IMR-90 (cell line): ENCODE measurements at places on chromosomes 4 and X. TPM values are rescaled to one million over a fixed set of nuclear protein-coding genes. Genes with fewer than 3 reads are reported as not detected.

DNA sequence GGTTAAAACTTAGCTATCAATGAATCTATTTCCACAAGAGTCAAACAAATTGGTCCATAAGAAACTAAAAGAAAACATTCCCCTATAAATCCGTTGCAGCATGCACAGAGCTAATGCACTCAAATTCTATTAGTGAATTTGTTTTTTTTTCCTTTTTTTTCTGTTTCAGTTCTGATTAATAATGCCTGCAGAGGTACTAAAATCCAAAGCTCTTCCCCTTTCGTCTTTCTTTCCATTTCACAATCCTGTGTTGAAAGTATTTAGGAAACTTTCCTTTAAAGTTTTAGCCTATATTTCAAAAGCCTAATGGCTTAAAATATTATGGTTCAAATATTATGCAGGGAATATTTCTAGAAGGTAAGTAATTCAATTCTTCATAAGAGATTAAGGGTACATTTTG is 45.9 kb upstream of the VEGFD start:
- no peaks in the 10 kb centered on the region for H3K36me3 ChIP-seq
- no peak for DNase-seq
- H3K27ac ChIP-seq = no peak overlapping the region
- no peaks in the 10 kb centered on the region; the same call in 1 of the 2 replicates for H3K27me3 ChIP-seq

DNA sequence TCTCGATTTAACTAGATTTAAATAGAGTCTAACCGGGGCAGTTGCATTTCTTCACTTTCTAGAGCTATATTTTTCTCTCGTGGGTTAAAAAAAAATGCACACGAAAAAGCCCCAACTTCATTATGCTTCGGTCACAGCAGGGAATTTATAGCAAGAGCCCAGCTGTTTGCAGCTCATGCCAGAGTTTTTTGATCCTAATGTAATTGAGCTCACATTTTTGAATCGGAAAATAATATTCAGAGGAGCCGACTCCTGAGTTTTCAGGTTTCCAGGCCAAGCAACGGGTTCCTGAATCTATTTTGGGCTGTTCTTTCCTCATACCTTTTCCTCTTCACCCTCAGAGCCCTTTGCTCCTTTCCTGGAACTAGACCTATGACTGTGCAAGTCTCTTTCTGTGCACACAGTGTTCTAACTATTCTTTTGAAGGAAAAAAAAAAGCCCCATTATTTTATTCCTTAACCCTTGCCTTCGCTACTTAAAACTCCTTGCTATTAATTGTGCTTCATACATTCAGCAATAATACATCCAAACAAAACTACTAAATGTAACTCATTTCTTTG is 27.5 kb upstream of the ESX1 start:
- no peak for DNase-seq
- no peaks in the 10 kb centered on the region for H3K36me3 ChIP-seq
- peaks cover 25% of the 10 kb centered on the region for H3K27me3 ChIP-seq

GRCh38 chr4:123587983-123588494 is 191.4 kb downstream of the SPRY1 start:
- H3K27ac ChIP-seq = peak overlapping the region; percentile 99; the same call in 1 of the 2 replicates
- peaks cover 9% of the 10 kb centered on the region for H3K4me1 ChIP-seq
- no peaks in the 10 kb centered on the region for H3K36me3 ChIP-seq
- no peaks in the 10 kb centered on the region for H3K27me3 ChIP-seq

- H3K27ac ChIP-seq = no peak overlapping the region
- H3K4me1 ChIP-seq = no peaks in the 10 kb centered on the region
- H3K36me3 ChIP-seq = no peaks in the 10 kb centered on the region
- H3K4me3 ChIP-seq = no peak overlapping the region
These were observed 660.2 kb downstream of the ADGRL3 start for GRCh38 chr4:61860376-61860775.

DNA sequence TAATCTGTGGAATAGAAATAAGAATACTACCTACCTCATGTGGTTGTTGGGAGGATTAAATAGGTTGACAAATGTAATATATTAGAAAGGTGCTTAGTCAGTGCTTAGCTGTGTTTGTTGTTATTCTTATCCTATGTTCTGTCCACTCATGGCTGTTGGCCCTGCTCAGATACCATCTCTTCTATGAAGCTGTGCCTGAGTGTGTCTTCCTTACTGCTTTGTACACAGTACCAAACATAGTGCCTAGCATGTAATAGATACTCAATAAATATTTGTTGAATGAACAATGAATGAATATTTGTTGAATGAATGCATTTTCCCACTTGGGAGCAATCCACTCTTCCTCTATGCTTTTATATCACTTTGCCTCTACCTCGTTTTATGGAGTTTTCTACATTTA is 57.2 kb downstream of the NHS start:
- peaks cover 3% of the 10 kb centered on the region; the same call in 1 of the 2 replicates for H3K4me1 ChIP-seq
- peaks cover 2% of the 10 kb centered on the region; the same call in 1 of the 2 replicates for H3K27me3 ChIP-seq
- no peak overlapping the region for H3K4me3 ChIP-seq
- H3K36me3 ChIP-seq = no peaks in the 10 kb centered on the region

GRCh38 chr4:128163177-128164117 is 102.3 kb downstream of the LARP1B start:
- peaks cover 13% of the 10 kb centered on the region for H3K4me1 ChIP-seq
- no peaks in the 10 kb centered on the region for H3K27me3 ChIP-seq
- H3K36me3 ChIP-seq = no peaks in the 10 kb centered on the region

- no peak overlapping the region for H3K4me3 ChIP-seq
- no peaks in the 10 kb centered on the region for H3K4me1 ChIP-seq
- H3K36me3 ChIP-seq = no peaks in the 10 kb centered on the region
- 0 out of 2 replicates have a peak, but pooled peaks cover 2% of the 10 kb centered on the region for H3K27me3 ChIP-seq
- DNase-seq = peak; percentile 10
- H3K27ac ChIP-seq = no peak overlapping the region
These were observed 162.2 kb downstream of the DCHS2 start for GRCh38 chr4:154329268-154329868.

GRCh38 chrX:50719614-50720013 is 94.4 kb downstream of the SHROOM4 start:
- H3K36me3 ChIP-seq = no peaks in the 10 kb centered on the region
- peaks cover 12% of the 10 kb centered on the region for H3K4me1 ChIP-seq
- DNase-seq = no peak
- H3K27ac ChIP-seq = no peak overlapping the region
- no peak overlapping the region for H3K4me3 ChIP-seq

GRCh38 chr4:188012426-188012945 is 16.9 kb downstream of the ZFP42 start:
- H3K27me3 ChIP-seq = no peaks in the 10 kb centered on the region
- no peaks in the 10 kb centered on the region; the same call in 1 of the 2 replicates for H3K4me1 ChIP-seq
- no peak overlapping the region for H3K27ac ChIP-seq
- H3K36me3 ChIP-seq = no peaks in the 10 kb centered on the region
- no peak overlapping the region for H3K4me3 ChIP-seq
- no peak for DNase-seq

DNA sequence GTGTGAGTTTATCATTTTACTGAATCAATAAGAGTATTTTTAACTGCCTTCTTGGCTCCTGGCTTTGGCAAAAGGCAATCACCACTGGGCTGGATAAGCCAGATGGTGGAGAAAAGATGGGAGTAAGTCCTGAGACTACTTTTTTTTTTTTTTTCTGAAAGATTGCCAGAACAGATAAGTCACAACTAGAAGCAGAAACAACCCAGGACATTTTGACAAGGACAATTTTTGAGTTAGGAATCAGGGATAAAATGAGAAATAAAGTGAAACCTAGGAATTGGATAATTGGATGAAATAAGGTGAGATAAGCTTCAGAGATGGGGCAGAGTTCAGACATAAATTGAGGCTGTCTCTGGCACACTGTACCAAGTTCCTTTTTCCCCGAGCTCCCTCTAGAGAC is 471.0 kb downstream of the KLHL13 start:
- no peak overlapping the region for H3K27ac ChIP-seq
- no peak for DNase-seq
- no peak overlapping the region for H3K4me3 ChIP-seq
- H3K27me3 ChIP-seq = no peaks in the 10 kb centered on the region

GRCh38 chr4:9901257-9901656 is 119.8 kb downstream of the DRD5 start:
- no peaks in the 10 kb centered on the region; the same call in 1 of the 2 replicates for H3K4me1 ChIP-seq
- DNase-seq = no peak
- H3K27me3 ChIP-seq = no peaks in the 10 kb centered on the region; the same call in 1 of the 2 replicates
- H3K36me3 ChIP-seq = no peaks in the 10 kb centered on the region
- no peak overlapping the region for H3K27ac ChIP-seq

DNA sequence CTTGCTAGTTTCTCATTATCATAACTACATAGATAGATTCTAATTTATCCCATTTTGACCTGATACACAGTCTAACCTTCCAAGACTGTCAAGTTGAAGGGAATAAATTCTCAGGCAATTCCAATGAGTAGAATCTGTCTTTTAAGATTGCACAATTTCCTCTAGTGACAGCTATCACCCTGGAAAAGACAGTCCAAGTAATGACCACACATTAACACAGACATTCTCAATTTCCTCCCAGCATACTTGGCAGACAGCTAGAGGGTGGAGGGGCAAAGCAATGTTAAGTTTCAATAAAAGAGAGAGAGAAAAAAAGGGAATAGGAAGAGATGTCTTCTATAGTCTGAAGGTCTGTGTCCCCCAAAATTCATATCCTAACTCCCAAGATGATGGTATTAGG is 234.7 kb downstream of the LDB2 start:
- no peak for DNase-seq
- no peak overlapping the region for H3K4me3 ChIP-seq
- H3K4me1 ChIP-seq = peaks cover 16% of the 10 kb centered on the region

- no peak for DNase-seq
- peaks cover 31% of the 10 kb centered on the region for H3K27me3 ChIP-seq
These were observed 10.4 kb downstream of the L1CAM start for GRCh38 chrX:153875391-153876111.

DNA sequence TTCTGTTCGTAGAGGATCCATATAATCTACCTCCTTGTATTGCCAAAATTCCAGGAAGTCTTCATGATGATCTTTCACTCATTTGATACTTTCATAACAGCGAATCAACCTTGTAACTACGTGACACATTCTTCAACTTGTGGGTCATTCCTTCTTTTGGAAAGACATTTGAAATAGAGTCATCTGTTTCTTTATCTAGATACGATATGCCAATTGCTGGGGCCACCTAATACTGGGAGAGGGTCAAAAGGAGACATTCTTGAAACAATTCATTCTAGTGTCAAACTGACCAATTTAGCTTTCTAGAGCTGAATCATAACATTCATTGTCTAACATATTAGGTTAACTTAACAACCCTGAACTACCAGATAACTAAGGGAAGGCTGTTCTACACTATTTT is 62.9 kb upstream of the SMAD1 start:
- H3K4me1 ChIP-seq = no peaks in the 10 kb centered on the region
- no peak overlapping the region for H3K4me3 ChIP-seq
- no peaks in the 10 kb centered on the region for H3K27me3 ChIP-seq
- no peaks in the 10 kb centered on the region for H3K36me3 ChIP-seq

- peaks cover 13% of the 10 kb centered on the region for H3K4me1 ChIP-seq
- H3K27ac ChIP-seq = no peak overlapping the region
- H3K27me3 ChIP-seq = no peaks in the 10 kb centered on the region
- H3K4me3 ChIP-seq = no peak overlapping the region
These were observed 128.1 kb downstream of the CAMK2D start for GRCh38 chr4:113633467-113633866.

HTN1 gene
- not detected in 2 replicates for total RNA-seq

WNK3 gene
- total RNA-seq = 1.4 TPM in 2 replicates

LRRC66 gene
- total RNA-seq = under 0.01 and 0.18 TPM in 2 replicates

NXF2 gene
- total RNA-seq = not detected in 2 replicates

DRD5 gene
- not detected in 2 replicates for total RNA-seq

PPP2R2C gene
- total RNA-seq = not detected in 2 replicates

ETDB gene
- total RNA-seq = not detected in 2 replicates

BRS3 gene
- not detected in 2 replicates for total RNA-seq

CACNA1F gene
- not detected in 2 replicates for total RNA-seq

PDZD11 gene
- 66.4 and 84.1 TPM in 2 replicates for total RNA-seq

H2BW2 gene
- total RNA-seq = not detected in 2 replicates

MAMLD1 gene
- 1.4 TPM in 2 replicates for total RNA-seq

DCHS2 gene
- total RNA-seq = not detected in 2 replicates

FAM9C gene
- not detected in 2 replicates for total RNA-seq
